ENCODE measurements at places on chromosomes 13 and 19.

- DNase-seq = peak; percentile 37
These were observed 13.2 kb downstream of the FUZ start for GRCh38 chr19:49799798-49800376.

- peak; percentile 80 for DNase-seq
These were observed 33.8 kb downstream of the COL4A2 start for GRCh38 chr13:110340812-110341444.

- no peak for DNase-seq
These were observed 13.3 kb downstream of the SIAH3 start for GRCh38 chr13:45838171-45838745.

DNA sequence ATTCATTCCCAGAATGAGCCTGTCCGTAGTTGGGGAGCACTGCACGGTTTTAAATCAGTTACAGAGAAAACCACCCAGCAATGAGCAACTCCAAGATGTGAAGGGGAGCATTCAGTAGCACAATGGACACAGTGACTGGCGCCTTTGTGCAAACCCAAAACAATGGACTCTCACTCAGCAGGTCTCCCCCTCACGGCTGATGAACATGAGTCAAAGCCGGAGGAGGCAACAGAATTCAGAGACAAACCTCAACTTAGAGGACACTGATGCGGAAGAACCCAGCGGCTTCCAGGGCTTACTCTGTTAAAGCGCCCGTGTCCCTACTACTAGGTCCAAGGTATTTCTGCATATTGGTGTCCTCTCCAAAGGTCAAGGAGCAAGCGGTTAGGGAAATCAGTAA, 17.7 kb downstream of the PLEKHF1 start:
- no peak for DNase-seq

GRCh38 chr13:49220856-49221589, 885 bp downstream of the MLNR start:
- no peak for DNase-seq

DNA sequence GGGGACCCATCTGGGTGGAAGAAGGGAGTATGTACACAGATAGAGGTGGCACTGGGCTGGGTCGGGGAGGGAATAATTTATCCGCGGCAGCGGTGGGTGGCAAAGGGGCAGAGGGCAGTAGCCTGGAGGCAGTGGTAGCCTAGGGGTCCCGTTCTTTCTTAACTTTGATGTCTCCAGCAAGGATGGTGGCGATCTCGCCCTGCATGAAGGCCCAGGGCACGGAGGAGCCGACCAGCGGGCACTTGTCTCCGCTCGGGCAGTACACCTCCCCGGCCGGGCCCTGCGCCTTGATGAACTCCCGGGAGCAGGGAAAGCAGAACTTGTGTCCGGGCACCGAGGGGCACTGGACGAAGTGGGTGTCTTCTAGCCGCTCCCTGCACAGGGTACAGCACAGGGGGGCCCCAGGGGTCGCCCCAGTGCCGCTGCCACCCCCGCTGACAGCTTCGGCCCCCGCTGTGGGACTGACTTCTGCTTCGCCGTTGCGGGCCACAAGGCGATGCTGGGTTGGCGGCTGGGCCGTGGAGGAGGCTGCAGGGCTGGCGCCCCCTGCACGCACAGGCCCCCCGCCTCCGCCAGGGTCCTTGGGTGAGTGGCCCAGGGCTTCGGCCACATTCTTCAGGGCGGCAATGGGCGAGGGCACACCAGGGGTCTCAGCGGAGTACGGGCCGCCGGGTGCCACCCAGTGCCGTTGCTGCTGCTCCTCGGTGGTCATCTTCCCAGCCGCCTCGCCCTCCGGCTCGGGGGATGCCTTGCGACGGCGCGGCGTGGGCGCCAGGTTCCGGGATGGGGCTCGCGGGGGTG, 1.9 kb downstream of the IRF2BP1 start:
- no peak for DNase-seq

- no peak for DNase-seq
These were observed 362.5 kb downstream of the TDRD3 start for GRCh38 chr13:60759499-60759898.

- DNase-seq = no peak
These were observed 2.2 kb downstream of the ARHGEF7 start for GRCh38 chr13:111117289-111117688.

DNA sequence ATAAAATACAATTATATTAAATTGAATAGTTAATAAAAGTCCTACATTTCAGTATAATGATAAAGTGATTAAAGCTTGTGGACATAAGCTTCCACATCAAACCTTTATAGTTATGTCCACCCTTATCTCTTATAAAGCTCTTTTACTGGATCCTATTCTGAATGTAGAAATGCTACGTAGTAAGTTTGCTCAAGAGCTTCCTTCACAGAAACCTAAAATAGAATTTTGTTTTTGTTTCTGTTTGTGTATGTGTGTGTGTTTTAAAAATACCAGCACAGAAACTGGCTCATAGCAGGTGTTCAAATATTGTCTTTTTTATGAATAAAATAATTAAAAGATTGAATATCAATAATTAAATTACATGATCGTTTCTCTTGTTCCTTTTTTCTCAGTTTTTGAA, 21.0 kb upstream of the UFM1 start:
- no peak for DNase-seq

DNA sequence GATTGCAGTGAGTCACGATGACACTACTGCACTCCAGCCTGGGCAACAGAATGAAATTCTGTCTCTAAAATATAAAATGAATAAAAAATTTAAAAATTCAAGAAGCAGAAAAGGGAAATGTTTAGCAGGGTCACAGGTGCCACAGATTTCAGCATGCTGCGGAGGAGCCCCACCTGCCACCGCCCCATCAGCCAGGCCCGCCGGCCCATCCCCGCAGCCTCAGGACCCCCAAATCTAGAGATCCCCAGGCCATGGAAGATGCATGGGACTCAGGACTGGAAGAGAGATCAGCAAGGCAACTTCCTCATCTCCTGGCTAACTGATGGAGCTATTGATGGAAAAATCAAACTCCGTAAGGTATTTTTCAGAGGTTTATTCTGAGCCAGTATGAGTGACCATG, 208.2 kb downstream of the UQCRFS1 start:
- no peak for DNase-seq

DNA sequence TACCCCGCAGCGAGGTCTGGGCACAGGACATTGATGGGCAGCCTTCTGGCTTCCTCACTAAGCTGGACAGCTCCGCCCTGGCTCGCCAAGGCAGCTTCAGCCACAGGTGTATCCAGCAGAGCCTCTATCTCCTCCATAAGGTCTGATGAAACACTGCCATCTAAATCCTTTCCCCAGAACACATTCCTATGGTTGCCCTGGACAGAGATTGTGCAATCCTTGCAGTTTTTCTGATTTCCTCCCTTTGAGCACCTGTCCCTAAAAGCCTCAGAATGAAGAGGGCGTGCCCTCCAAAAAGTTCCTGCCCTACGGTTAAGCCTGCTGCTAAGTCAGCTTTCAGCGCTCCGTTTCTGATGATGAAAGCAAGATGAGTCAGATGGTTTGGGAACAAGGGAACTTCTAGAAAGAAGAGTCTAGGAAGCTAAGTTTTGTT, 21.0 kb downstream of the CLEC4M start:
- no peak for DNase-seq

DNA sequence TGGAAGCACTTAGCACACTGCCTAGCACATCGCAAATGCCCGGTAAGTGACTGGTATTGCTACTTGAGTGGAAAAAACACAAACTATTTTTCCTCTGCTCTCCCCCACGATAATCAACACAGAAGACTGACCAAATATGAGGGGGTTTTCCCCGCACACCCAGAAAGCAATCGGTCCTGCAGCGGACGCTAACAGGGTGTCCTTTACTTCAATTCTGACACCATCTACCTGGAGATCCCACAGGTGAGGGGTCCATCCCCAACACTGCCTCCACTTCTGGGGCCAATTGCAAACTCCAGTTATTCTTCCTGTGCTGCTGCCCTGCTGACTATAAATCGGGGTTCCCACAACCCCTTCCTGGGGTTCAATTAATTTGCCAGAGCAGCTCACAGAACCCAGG, 26.2 kb upstream of the PLEKHF1 start:
- DNase-seq = no peak

DNA sequence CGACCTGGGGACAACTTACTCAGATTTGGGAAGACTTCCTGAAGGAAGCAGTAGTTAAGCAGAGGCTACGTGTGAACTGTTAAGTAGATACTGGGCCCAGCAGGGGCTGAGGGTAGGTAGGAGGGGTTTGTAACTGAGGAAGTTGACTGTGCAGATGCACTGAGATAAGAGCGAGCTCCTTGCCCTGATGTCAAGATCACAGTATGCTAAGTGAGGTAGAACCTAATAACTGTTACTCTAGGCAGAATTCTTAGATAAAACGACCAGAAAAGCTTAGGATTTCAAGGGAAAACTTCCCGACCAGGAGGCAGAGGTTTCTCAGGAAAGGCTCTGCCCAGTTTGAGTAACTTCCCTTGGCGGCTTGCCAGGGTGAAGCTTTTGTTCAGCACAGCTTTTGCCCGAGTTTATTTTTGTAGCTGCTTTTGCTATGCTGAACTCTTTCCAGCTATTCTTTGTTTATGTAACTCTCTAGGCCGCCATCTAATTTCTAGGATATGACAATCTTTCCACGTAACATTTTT, 632.1 kb downstream of the DIAPH3 start:
- DNase-seq = peak; percentile 18

- DNase-seq = no peak
These were observed 416.1 kb downstream of the ZNF536 start for GRCh38 chr19:30788105-30788765.

DNA sequence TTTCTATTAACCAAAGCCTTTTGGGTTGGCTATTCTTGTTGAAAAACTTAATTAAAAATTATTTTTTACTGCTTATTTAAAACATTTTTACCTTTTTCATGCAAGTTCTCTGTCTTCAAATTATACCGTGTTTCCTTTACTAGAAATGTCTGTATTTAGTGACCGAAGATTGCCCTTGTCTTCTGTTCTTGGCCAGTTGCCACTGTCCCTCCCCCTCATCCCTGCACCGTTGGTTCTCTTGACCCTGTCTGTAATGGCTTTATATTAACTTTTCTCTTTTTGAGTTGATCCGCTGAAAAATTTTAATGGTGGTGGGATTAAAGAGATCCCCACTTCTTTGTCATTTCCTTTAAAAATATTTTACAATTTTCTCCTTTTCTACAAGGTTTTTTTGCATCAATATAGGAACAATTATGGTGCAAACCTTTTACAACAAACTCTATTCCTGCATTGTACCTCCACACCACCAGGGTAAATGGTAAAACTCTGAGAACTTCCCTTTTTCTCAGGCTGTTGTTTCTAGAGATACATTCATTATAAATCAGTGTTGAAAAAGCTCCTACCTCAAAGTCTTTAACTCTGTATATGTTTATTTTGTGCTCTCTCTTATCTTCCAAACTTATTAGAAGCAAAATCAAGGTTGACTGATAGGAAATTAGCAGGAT, 12.9 kb upstream of the RNF113B start:
- no peak for DNase-seq

- no peak for DNase-seq
These were observed 97.4 kb downstream of the ARHGEF7 start for GRCh38 chr13:111212517-111212873.

DNA sequence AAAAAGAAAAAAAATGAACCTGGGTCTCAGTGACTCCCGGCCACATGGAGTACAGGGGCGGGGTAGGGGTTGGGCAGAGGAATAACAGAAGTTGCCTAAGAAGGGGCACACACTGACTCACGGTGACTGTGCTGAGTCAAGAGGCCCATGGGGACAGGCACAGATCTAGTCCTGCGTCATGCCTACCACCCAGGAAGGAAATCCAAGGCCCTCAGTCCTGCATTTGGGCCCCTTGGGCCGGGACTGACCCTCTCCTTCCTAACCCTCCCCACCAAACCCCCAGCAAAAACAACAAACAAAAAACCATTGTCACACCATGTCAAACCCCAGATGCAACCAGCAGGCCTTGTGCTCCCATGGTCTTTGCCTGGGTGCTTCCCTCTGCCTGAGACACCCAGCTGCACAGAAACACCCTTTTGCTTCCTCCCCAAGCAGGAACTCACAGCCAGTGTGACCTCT, 9.6 kb upstream of the NOTCH3 start:
- no peak for DNase-seq

- peak; percentile 51 for DNase-seq
These were observed 10.1 kb downstream of the GRIN2D start for GRCh38 chr19:48403606-48404005.

Data from CD4-positive, alpha-beta T cell treated with Interleukin-6 for 4 hours (primary cell).